ENCODE measurements at places on chromosomes 11 and 22. TPM values are rescaled to one million over a fixed set of nuclear protein-coding genes. Genes with fewer than 3 reads are reported as not detected.

DNA sequence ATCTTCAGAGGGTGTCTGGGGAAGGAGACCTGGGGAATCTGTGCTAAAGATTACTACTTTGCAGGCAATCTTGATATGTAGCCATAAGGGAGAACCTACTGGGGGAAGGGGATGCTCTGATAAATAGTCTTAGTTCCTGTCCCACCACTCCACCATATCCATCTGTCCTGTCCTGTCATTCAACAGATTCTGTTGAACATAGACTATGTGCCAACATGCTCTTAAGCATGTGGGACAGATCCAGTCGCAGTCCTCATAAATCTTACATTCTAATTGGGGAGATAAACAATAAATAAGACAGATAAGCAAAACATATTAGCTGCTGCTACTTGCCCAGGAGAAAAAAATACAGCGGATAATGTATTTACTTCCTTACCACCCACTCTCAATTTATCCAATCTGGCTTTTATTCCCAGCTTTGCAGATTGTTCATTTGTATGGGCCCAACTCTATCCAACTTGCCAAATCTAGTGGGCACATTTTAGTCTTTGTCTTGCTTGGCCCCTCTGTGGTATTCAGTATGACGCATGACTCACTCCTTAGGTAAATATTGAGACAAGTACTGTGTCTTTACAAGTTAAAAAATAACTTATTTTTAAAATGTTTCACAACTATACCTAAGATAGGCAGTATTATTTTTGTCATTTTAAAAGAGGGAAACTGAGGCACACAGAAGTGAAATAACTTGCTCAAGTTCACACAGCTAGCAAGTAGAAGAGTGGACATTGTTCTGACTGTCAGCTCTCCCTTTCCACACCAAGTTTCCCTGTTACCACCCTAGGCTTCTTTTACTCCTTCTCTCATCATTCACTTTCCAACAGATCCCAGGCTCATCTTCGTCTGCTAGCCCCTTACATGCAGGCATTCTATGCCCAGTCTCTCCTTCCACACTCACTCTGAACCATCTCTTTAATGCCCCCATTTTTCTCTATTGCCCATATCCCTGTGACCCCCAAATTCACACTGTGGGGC, 133.6 kb upstream of the SESN3 start:
- DNase-seq, result no peak

- DNase-seq, result no peak
Measured at GRCh38 chr11:18669711-18670110, 28.9 kb upstream of the TMEM86A start.

The TRPC6 gene
- 58.5 TPM for total RNA-seq

GRCh38 chr11:118152552-118153471, at the start of gene SCN4B:
Gene SCN4B, minus strand, starts transcription at chr11:118152823. Its CDS starts 150 bp downstream, at chr11:118152673.
- no peak for DNase-seq

DNA sequence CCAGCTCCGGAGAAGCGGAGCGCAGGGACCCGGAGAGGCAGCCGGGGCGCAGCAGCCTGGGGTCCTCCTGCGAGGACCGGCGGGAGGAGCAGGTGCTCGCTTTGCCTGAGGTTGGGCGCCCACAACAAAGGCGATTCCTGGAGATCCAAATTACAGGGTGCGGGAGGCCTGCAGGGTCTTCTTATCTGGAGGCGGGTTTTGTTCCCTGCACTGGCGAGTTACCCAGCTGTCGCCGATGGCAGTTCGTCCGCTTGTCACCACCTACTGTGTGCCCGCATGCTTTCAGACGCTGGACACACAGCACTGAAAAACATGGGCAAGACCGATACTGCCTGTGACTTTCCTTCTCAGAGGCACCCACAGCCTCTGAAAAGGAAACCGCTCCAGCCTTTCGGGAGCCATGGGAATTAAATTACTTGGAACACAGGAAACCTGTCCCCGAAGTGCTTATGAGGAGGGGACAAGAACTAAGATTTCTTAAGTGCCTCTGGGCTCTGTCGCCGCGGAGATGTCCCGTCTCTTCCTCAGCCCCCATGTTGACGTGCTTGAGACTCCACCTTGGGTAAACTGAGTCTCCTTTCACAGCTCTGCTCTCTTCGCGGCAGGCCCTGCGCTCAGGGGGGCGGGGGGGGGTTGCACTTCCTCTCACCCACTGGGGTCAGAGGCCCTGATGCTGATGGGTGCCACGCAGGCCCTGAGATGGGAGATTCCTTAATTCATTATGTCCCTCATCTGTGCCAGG, 1.3 kb upstream of the ZFTA start:
- no peak for DNase-seq

DNA sequence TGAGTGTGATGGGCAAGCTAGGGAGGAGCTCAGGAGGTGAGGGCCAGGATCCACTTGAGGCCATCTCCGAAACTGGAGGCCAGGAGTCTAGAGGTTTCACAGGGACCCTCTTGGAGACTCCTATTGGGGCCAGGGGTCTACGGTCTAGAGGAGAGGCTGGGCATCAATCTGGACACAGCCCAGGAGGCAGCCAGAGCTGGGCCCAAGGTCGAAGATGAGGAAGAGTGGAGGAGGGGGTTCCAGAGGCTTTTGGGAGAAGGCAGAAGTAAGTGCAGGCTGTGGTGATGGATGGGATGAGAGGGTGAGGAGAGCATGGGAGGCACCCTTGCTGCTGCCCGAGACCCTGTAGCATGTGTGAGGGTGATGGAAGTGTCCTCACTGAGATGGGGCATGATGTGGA, 56.6 kb downstream of the LRRC32 start:
- no peak for DNase-seq

DNA sequence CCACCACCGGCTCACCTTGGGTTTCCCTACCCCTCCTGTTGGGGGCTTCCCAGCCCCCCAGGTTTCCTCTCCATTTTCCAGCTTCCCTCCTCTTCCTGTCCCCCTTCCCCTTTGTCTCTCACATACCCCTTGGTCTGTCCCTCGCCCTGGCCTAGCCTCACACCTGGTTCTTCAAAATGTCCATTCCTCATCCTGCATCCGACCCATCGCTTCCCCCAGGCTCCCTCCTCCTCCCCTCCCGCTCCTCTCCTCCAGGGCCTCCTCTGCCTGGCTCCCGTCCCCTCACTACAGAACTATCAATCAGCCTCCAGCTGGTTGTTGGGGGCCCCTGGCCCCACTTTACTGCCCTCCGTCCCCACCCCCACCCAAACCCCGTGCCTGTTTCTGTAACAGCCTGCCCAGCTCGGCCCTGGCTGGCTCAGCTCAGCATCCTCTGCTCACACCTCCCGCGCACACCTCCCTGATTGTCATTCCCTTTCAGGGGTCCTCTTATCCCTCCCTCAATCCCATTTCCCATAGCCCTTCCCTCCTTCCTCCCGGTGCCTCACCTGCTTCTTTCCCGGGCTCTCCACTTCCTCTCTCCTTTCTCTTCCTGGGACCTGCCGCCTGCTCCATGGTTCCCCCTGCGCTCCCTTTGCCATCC, 1.2 kb downstream of the CNIH2 start:
- no peak for DNase-seq
